Amniotic epithelial cell (primary cell): ENCODE measurements at places on chromosomes 4 and X.

GRCh38 chr4:100071506-100071905 lies 118.8 kb downstream of the DDIT4L start:
- DNase-seq: no peak

DNA sequence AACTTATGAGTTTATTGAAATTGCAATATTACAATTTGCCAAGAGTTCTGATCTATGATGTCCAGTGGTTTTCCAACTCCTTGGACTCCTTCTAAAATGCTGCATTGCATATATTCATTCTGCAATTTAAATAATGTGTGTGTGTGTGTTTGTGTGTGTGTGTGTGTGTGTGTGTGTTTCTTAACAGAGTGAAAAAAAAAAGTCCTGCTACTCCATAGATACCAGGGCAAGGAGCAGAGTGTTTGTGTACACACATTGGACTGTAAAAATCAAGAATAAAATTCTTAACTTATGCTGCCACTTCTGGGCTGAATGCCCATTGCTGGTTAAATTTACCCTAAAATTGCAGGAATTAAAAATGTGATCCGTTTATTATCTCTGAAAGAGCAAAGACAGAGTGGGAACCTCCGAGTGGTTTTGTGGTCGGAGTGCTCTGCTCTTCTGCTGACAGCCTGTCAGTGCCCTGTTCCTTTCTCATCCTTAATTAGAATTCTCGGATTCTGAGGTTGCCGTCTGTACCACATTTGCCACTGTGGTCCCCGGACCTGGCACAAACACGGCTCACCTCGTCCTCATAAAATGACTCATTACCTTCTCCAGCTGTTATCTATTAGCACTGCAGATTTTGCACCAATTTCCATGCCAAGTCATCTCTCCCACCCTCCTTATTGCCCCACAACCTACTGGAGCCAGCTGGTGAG lies 355.5 kb downstream of the KCNIP4 start:
- no peak for DNase-seq

DNA sequence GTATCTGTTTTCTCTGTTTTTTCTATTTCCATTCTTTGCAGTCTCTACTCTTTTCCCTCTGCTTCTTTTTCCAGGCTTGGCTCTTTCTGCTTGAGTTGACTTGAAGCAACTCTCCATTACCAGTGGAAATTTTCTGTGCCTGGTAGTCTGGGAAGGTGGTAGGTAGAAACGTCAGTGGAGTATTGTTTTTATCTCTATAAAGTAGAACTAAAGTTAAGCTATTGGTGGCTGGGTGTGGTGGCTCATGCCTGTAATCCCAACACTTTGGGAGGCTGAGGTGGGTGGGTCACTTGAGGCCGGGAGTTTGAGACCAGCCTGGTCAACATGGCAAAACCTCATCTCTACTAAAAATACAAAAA lies 438.1 kb upstream of the AR start:
- no peak for DNase-seq

DNA sequence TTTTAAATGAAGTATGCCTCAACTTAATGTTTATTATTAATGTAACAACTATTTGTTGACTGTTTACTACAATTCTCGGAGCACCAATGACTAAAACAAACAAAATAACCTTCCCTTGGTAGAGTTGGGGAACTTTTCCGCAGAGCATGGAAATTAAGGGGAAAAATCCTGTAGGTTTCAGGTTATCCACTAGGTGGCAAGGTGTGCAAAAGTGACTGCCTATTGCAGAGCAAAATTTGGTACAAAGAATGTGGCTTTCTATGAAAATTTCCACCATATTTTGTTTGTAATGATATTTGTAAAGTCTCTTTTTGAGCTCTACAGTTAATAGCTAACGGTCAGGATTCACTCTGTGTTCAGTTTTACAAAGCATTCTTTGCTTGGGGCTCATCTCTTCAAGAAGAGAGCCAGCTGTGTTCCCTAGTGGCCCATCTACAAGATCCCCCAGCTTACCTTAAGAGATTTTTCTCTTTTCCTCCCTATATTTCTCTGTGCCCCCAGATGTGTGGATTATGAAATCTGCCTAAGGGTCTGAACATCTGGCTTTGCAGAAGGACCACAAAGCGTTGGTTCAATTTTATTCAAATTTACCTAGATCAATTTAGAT lies 61.1 kb downstream of the FBXO8 start:
- peak; percentile 32 for DNase-seq

DNA sequence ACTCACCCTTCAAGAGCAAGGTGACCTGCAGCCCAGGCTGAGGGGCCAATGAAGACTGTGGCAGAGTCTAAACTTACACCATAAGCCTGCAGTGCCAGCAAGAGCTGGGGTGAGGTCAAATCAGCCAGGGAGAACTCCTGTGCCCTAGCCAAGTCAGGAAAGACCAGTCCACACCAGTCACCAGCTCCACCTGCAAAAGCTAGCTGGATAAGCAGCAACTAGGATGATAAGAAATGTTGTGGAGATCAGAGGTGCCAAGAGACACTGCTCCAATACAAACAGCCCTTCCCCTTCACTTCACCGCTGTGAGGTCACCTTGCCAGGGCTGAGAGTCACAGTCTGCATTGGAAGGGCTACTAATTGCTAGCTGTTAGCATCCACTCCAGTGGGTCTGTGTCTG lies 31.3 kb downstream of the NIPAL1 start:
- no peak for DNase-seq

GRCh38 chr4:53804719-53805118 lies 213.4 kb upstream of the LNX1 start:
- peak; percentile 34 for DNase-seq

- no peak for DNase-seq
Observed at GRCh38 chr4:1603413-1604135, 80.5 kb downstream of the FAM53A start.

DNA sequence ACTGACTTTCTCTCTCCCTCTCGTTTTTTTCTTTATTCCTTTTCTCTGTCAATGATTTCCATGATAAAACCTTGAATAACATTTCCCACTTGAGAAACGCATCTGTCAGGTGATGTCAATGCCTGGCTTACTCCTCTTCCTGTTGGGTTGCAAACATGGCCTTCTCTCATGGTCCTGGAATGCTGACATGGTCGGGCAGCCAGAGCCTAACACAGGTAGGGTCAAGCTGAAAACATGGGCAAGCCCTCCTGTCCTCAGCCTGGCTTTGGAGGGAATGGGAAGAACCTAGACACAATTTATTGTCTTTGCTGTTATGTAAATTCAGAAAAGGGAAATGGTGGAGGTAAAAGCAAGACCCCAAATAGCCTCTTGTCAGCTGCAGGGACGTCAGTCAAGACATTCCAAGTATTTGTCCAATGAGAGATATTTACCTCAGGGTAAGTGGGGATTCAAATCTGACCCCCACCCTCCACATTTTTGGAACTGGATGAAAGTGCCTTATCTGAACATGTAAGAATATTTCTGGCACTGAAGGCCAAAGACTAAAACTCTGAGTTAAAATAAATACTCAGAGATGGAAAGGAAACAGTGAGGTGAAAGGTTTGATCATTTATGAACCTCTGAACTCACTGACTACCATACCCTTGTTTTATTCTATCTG lies 473.8 kb downstream of the SPRY1 start:
- no peak for DNase-seq

GRCh38 chrX:24575496-24575895 lies 71.7 kb downstream of the PCYT1B start:
- DNase-seq: no peak

GRCh38 chr4:162494935-162495334 lies 331.1 kb upstream of the FSTL5 start:
- no peak for DNase-seq
